ENCODE measurements at places on chromosomes 7 and 10.
A peak's percentile ranks its signal among the peaks of the same experiment; 100 is the strongest.

DNA sequence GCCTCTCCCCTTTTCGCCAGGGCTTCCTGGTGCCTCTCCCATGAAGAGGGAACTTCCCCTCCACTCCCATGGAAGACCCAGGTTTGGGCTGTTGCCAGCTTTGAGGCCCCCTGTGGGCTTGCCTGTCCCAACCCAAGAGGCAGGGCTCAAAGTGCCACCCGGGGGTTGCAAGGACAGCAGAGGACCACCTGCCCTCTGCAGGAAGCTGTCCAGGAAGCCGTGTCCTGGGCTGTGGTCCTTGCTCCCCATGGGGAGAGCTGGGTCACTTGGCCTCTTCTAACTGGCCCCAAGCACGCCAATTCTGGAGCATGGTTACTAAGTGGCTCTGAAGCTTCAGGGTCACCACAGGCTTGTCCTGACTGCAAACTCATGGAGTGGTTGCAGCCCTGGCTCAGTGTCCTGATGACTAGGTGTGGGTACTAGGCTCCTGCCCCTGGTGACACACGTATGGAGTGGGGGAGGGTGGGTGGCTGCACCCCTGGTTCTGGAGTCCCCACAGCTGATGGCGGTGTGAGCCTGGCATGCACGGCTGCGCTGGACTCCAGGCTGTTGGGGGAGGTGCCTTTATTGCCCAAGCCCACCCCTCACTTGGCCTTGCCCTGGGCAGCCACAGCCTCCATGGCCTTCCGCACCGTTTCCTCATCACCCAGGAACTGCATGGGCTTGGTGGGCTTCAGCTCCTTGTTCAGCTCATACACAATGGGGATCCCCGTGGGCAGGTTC, 3.0 kb downstream of the PGAM2 start:
- DNase-seq = no peak

- no peak for DNase-seq
Measured at GRCh38 chr7:74231232-74231590, 21.4 kb downstream of the LAT2 start.

DNA sequence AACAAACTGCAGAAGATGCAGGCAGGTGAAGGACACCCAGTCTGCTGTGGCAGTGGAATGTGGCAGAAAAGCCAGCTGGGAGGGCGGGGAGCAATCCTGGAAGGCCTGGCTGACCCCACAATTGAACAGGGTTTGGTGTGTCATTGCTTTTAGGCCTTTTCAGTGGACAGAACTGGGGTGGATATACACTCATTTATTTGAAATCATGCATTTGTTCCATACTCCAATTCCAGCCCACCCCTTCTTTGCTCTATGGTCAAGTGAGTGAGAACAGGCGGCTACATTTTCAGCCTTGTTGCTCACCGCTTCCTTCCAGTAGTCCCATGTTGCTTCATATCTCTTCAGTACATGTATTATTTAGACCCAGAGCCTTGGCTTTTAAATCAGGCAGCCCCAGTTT, 39.8 kb downstream of the PTPN12 start:
- DNase-seq = no peak

DNA sequence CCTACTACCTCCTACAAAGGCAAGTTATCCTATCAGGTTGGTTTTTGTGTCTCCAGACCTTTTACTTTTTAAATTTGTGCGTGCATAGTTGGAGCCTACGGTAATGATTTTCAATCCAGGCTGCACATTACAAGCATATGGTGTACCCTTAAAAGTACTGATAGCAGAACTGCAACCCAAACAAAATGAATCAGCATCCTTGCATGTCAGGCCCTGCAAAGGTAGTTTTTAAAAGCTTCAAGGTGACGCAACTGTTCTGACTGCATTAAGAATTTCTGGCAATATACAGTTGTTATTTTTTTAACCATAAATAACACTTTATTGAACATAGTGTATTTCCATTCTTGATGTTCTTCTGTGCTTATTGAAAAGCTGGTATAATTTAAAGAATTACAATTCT, 28.9 kb downstream of the GNAT3 start:
- no peak for DNase-seq

- DNase-seq = no peak
Measured at GRCh38 chr10:71782221-71782916, 9.0 kb upstream of the VSIR start.

DNA sequence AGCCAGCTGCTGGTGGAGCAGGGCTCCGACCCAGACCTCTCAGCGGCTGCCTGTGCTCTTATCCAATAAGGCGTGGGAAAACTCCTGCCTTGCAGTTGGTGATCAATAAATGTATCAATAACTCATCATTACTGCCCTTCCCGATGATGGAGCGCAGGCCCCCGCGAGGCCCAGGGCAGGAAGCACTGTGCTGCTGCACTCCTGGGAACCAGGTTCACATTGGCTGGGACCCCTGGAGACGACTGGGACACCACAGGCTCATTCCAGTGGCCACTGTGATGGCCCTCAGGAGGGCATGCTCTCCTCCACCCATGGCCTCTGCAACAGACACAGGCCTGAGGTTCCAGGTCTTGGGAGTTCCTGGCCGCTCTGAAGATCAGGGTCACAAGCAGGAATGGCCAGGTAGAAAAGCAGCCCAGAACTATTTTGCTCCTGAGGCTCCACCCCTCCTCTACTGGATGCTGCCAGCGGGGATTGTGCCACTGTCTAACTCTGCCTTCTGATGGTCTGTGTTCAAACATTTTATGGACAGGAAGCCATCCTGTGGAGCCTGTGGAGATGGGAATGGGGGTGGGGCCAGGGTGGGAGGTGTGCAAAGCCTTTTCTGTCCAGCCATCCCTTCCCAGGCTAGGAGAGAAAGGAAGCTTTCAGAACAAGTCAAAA, 287.4 kb upstream of the ZMIZ1 start:
- DNase-seq = no peak

GRCh38 chr10:129048513-129048912, 418.5 kb upstream of the MGMT start:
- DNase-seq = no peak

DNA sequence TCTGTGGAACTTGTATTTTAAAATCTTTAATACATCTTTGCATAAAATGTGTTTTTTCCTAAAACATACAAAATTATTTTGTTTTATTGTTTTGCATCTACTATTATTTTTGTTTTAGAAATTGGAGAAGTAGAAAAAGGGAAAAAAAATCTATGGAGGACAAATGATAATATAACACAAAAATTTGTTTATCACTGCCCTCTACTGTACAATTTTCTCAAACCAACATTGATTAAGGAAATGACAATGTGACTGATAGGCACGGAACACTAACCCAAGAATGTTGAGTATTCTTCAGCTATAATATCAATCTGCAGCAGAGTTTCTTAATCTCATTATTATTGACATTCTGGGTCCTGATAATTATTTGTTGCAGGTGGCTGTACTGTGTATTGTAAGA, 9.5 kb upstream of the ING3 start:
- DNase-seq = no peak

DNA sequence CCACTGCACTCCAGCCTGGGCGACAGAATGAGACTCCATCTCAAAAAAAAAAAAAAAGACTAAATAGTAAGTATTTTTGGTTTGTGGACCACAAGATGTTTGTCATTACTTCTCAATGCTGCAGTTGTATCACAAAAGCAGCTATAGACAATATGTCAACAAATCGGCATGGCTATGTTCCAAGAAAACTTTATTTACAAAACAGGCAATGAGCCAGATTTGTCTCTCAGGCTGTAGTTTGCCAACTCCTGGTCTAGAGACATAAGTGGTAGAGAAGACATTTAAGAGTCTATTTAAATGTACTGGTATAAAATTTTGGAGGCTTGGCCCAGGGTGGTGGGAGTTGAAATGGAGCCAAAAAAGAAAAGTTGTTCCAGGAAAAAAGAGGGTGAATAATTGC, 185.8 kb downstream of the SORCS1 start:
- no peak for DNase-seq

DNA sequence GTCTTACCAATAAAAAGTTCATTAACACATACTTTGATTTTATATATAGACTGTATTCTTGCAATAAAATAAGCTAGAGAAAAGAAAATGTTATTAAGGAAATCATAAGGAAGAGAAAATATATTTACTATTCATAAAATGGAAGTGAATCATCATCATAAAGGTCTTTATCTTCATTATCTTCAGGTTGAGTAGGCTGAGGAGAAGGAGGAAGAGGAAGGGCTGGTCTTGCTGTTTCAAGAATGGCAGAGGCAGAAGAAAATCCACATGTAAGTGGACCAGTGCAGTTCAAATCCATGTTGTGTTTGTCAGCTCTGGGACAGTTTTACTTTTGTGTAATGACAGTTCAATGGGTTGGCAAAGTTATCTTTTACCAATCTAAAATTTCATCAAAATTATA, 609.1 kb upstream of the ANKRD30A start:
- no peak for DNase-seq

DNA sequence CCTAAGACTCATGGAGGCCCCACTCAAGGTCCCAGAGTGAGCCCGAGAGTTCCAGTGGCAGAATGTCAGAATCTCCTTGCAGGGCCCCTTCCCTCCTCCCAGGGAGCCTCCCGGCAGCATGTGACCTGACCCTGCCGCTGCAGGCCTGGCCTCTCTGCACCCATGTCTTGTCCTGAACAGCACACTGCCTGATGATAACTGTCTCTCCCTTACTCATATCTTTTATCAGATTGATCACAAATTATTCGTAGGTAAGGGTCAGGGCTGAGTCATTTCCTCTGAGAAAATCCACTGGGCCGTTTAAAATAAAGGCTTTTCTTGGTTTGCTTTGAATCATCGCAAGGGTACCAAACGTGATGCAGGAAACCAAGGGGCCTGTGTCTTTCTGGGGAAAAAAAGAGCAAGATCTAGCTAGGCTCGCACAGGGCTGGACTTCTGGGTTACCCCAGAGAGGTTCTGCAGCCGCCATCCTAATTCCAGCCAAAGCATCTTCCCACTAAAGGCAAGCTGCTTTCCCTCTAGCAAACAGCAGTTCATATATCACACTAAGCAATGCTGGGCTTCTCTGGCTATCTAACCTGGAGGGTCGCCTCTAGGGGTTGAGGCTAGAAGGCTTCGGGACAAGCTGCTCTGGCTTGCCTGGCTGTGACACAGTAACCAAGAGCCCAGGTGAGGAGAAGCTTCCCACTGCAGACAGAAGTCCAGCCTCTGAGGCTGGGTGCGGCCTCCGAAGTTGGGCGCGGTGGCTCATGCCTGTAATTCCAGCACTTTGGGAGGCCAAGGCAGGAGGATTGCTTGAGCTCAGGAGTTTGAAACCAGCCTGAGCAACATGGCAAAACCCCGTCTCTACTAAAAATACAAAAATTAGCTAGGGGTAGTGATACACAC, 104.9 kb downstream of the SPDYE5 start:
- peak; percentile 60 for DNase-seq

DNA sequence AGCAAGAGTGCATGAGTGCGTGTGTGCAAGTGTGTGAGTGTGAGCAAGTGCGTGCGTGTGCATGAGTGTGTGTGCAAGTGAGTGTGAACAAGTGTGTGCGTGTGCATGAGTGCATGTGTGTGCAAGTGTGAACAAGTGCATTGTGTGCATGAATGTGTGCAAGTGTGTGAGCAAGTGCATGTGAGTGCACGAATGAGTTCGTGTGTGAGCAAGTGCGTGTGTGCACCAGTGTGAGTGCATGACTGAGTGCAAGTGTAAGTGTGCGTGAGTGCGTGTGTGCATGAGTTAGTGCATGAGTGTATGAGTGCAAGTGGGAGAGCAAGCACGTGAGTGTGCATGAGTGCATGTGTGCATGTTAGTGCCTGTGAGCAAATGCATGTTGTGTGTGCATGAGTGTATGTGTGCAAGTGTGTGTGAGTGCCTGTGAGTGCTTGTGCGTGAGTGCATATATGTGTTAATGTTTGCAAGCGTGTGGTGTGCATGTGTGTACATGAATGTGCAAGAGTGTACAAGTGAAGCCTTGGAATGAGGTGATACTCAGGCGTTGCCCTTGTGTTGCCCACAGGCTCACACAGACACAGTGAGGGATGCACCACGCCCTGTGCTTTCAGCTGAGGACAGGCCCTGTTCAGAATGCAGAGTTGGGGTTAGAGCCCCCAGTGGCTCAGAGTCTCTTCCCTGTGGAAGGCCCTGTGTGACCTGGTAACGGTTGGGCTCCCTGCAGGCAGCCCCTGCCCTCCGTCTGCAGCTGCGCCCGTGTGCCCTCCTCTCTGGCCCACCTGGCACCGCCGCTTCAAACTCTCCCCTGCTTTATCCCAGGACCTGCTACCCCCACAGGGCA, 97.1 kb downstream of the NKX6-2 start:
- DNase-seq = no peak

GRCh38 chr10:282294-283139, 147.3 kb downstream of the ZMYND11 start:
- no peak for DNase-seq

- DNase-seq = no peak
Measured at GRCh38 chr7:94621120-94621519, 34.8 kb downstream of the SGCE start.

DNA sequence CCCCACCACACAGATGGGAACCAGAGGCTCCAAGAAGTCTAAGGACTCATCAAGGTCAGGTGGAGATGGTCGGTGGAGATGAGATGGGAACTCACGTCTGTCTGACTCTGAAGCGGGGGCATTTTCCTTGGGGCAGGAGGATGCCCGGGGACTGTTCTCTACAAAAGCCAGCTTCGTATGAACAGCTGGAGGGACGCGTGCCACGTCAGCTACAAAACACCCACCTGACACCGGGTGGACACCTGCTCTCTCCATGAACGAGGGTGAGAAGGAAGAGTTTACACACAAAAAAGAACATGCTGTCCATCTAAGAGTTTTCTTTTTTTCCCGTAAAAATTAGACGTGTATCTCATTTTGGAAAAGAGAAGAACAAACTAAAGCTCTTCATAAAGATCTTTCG, 47.7 kb downstream of the C10orf143 start:
- no peak for DNase-seq

DNA sequence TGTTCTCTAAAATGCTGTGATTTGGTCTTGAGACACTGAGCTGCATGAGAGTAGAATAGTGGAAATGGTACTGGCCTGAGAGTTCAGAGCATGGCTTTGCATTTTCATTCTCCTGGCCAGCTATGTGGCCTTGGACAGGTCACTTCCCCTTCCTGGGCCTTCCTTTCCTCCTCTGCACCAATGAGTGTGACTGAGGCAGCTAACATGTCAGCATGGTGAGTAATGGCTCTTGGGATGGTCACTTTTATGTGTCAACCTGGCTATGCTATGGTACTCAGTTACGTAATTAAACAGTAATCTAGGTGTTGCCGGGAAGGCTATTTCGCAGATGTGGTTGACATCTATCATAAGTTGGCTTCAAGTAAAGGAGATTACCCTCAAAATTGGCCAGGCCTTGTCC, 109.3 kb downstream of the RTKN2 start:
- no peak for DNase-seq

- DNase-seq = no peak
Measured at GRCh38 chr7:64869121-64869725, 33.9 kb upstream of the ZNF273 start.

- no peak for DNase-seq
Measured at GRCh38 chr7:18290223-18290622, 205.3 kb upstream of the HDAC9 start.

Measured in EL (cell line).